ENCODE measurements at places on chromosomes 5 and 9. TPM values are rescaled to one million over a fixed set of nuclear protein-coding genes. Genes with fewer than 3 reads are reported as not detected.

CARTPT gene
- total RNA-seq, result not detected

DNA sequence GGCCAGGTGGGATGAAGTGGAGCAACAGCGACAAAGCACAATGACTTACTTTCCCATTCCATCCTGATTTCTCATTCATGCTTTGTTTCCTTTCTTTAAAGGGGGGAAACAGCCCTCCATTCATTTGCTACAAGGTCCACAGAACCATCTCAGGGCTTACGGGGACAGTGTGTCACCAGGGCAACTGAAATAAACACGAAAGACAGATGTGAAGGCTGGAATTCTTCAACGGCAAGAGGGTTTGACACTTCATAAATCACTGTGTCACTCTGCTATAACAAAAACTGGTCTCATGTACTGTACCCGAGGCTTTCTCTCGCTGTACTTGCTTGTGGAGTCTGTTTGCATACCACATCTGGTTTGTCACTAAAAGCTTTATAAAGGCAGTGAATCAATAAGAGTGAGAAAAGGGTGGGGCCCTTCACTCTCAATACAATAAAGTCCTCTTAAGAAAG lies 150.8 kb downstream of the EFNA5 start:
- DNase-seq, result no peak

GRCh38 chr5:54676481-54677340 lies 159.2 kb downstream of the SNX18 start:
- DNase-seq, result no peak

GRCh38 chr5:93642526-93642925 lies 59.5 kb downstream of the NR2F1 start:
- no peak for DNase-seq

DNA sequence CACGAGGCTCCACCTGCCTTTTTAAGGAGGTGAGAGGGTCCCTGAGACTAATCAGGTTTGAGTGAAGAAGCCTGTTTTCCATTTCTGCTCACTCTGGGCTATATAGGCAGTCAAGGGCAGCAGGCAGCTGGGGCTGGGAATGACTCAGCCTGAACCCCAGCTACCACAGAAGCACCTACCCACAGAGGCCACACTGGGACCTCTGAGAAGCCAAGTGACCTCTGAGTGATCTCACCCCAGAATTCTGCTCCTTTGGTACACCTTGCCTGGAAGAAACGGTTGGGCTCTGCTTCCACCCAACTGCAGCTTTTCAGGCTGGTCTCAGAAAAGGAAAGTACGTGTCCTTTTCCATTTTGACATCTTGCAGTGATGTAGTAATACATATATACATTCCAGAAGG lies 6.8 kb downstream of the FAM219A start:
- DNase-seq, result no peak

Measured in left colon (tissue), 2 donors.